ENCODE measurements at places on chromosomes 2 and 18.

DNA sequence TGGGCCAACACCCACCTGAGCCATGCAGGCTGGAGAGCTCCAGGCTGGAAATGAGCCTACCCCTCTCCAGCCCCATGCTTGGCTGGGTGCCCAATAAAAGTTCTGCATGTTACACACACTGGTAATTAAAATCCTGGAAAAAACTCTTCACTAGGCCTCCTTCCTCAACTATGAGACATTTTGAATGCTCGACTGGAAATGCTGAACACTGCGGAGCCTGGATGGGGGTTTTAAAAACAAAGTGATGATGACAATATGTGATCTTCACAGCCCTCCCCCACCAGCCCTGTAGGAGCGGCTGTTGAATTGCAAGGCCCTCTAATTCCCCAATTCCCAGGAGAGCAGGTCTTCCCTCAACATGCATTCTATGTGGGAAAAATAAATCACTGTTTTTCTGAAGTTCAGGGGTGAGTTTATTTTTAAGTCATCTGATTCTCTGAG, 179.2 kb downstream of the TTC32 start:
- DNase-seq, result no peak

DNA sequence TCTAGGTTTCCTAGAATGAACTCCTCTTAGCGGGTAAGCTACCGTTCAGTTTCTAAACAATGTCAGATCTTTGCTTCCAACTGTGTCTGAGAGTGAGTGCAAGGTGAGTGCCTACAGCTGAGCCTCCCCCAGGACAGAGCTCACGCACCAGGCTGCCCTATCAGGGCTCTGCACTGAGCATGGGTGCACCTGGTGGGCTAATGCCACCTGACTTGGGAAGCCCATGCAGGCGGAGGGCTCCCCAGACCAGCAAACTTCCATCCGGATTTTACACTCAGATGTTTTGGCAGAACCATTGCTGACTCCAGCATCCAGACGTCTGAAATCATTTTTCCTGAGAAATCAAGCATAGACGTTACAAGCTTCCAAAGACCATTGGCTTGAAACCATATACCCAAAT, 16.1 kb upstream of the MLPH start:
- no peak for DNase-seq

DNA sequence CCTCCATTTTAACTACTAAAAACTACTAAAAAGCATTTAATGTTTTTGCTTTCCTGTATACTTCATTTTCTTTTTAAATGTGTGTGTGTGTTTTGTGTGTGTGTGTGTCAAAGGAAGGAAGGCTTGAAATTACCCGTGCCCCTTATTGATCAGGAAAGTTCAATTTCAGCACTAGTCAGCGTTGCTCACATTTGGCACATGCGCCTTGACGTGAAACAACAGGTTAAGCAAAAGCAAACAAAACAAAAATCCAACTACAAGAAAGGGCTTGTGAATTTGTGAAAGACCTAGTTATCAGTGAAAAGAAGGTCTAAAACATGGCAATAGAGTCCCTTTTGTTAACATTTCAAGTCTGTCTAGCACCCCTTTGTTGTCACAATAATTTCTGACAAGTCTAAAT, 72.5 kb downstream of the KCNH7 start:
- DNase-seq, result no peak

- no peak for DNase-seq
Observed at GRCh38 chr2:120177973-120178372, 45.2 kb downstream of the TMEM185B start.

- DNase-seq, result no peak
Observed at GRCh38 chr2:40103590-40103989, 324.5 kb upstream of the THUMPD2 start.

DNA sequence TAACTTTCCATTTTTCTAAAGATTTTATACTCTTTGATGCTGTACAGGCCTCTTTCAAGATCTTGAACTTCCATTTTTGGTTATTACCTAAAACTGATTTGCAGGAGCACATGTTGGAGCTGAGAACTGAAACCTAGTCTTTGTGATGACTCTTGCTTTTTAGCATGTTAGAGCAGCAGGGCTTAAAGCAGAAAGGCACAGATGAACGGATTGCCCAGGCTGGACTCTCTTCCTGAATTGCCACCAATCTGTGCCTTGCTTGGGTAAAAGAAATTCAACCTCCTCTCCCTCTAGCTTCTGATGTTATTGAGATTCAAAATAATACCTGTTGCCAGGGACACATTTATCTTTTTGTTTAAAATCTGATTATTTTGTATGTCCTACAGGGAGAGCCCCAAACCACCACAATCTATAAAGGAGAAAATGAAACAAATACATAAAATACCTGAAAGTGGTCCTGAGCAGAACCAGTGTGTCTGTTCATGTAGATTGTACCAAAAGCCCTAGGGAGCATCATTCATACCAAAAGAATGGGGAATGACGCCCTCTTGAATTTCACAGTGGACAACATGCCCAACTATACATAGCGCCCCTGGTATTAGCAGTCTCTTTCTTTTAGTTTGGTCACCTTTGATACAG, 277.0 kb upstream of the MAP2 start:
- DNase-seq, result no peak

DNA sequence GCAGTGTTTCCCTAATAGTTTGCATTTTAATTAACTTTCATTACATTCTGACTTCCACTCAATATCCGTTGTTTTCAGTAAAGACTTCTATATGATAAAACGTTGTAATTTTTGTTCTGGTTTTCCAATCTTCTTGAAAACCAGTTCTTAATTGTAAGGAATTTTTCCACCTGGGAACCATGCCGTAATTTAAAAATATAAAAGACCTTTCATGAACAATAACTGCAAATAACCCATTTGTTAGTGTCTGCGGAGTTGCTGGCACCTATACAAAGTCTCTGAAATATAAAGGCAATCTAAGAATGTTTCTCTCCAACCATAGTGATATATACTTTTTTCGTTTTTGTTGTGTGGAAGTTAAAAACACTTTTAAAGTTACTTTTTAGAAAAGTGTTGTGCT, 7.7 kb upstream of the SATB2 start:
- no peak for DNase-seq

DNA sequence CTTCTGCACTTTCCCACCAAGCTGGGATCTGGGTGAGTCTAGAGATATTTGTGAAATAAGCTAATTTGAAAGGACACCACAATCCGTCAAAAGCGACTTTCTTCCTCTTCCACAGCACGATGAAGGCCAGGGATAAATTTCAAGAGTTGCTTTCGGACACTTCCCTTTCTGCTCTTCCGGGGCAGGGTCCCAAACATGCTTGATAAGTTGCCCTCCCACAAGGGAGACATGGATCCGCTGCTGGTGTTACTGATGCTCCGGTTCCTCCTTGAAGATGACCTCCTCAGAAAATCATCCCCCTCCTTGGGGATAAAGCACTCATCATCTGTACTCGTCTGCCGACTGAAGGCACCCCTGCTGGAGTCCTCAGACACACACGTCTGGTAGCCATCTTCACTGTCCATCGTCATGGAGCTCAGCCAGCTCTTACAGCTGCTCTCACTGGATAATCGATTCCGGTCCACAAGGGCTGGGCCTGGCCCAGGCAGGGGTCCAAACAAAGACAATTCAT, 28.2 kb downstream of the CYTIP start:
- DNase-seq, result no peak

DNA sequence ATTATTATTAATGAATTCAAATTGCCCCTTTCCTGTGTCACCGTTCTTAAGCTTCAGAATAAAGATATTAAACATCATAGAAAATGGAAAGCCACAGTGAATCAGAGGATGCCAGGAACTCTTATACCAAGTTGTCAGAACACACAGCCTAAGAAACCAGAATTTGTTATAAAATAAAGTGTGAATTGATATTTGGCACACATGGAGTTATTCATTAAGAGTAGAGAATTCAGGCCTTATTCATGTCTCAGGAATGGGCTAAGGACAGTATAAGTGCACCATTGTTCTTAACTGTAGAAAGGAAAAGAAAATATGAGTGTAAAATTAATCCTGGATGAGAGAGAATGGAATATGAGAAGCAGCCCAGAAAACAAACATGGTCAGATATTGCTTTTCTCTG, 86.7 kb upstream of the ATP8B1 start:
- no peak for DNase-seq

All from CD8-positive, alpha-beta T cell (primary cell).